Activated effector memory CD4-positive, alpha-beta T cell treated with anti-CD3 and anti-CD28 coated beads, Interleukin-2, amount 50 U/mL, for 16 hours (primary cell): ENCODE measurements at places on chromosomes 4 and X.

GRCh38 chrX:19883878-19884277, 3.5 kb downstream of the SH3KBP1 start:
- DNase-seq, result peak; percentile 70

DNA sequence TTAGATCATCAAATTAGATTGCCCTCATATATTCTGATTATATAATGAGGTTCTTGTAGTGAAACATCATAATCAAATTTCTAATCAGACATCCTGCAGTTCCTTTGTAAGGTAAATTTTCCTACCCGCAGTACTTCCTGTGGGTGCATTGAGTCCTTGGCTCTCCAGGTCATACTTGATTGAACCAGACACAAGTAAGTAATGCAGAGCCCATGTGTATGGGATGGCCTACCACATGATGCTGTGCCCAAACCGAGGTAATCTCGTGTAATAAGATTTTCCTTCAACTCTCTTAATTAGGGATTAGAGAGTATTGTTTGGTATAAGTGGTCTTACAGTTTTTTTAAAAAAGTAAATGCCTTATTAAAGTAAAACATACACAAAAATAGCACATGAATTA, 1841.8 kb downstream of the PCDH7 start:
- DNase-seq, result no peak

- DNase-seq, result no peak
These were observed 333.3 kb downstream of the PDGFC start for GRCh38 chr4:156638334-156638733.

- no peak for DNase-seq
These were observed 15.1 kb upstream of the REPS2 start for GRCh38 chrX:16931371-16931770.

GRCh38 chr4:147596981-147597380, 20.2 kb upstream of the TMEM184C start:
- DNase-seq, result no peak

DNA sequence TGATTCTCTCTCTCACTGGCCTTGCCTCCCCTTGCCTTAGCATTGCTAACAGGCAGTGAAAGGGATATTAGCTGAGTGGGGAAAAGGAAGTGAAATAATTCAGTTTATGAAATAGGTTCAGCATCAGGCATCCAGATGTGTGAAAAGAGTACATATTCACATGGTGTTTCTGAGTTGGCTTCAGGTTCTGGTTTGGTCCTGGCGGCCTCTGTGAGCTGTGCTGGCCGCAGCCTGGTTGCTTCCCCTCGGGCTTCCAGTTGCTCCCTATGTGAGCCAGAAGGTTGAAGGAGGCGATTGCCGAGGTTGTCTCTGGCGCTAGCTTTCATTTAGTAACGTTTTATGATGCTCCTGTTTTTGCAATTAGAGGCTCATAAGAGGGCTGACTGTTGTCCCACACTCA, 99.1 kb upstream of the TLR2 start:
- no peak for DNase-seq

DNA sequence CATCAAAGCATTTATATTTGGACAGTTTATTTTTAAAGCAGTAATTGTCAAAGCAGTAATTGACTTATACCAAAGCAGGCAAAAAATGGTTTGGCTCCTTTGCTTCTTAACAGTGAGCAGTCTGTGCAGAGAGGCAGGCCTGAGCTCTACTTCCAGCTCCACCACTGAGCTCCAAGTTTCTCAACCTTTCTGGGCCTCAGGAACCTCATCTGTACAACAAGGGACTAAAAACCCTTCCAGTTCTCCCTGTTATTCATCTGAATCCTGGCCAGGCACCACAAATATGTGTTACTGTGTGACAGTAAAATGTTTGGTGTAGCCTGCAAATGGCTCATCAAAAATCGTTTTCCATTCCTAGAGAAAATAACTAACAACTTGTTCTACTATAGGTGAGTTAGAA, 88.7 kb upstream of the TTC29 start:
- DNase-seq, result no peak

GRCh38 chr4:41213625-41214135, 662 bp downstream of the APBB2 start:
- no peak for DNase-seq

- peak; percentile 78 for DNase-seq
These were observed 134.5 kb upstream of the KLF3 start for GRCh38 chr4:38529189-38530115.

- no peak for DNase-seq
These were observed 599.3 kb downstream of the SPRY1 start for GRCh38 chr4:123995936-123996335.

DNA sequence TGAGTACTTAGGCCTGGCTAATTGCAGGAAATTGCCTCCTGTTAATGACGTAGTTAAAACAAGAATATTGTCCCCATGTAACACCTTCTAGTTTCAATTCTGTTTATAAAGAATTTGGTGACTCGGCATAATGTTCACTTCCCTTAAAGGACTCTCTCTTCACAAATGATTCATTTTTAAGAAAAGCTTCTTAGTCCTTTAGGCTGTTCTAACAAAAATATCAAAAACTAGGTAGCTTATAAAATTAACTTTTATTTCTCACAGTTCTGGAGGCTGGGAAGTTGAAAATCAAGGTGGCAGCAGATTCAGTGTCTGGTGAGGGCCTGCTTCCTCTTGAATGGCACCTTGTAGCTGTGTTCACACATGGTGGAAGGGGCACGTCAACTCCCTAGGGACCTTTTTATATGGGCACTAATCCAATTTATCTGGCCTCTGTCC, 23.8 kb downstream of the COL25A1 start:
- DNase-seq, result no peak

- no peak for DNase-seq
These were observed 65.0 kb downstream of the CPZ start for GRCh38 chr4:8657381-8658088.

DNA sequence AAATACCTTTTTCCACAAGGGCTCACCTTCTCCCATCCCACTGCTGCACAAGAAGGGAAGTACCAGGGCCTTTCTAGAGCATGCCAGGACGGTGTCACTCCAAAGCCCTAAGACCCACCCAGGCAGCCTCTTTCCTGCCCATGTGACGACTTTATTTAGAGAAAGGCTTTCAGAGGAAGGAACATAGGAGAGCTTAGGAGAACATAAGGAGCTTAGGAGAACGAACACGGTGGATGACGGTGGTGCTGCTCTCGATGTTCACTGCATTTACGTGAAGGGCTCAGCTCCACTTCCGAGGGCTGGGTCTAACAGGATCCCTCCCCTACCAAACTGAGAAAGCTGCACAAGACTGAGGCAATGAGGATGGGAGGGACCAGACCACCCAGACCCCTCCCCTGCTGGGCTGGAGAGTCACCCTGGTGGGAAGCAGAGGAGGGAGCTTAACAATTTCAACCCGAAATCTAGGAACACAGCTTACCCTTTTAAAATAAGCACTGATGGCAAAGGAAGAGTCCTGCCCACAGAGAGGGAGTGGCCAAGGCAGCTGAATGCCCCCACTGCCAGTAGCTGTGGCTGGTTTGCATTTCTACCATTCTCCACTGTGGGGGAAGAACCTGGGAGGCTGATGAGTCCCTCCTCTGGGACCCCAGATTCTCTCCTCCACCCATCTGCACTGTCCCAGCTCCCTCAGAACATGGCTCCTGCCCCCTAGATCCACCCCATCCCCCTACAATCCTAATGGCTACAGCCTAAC, 29.8 kb downstream of the ZFYVE28 start:
- DNase-seq, result no peak

GRCh38 chr4:85496933-85497332, 22.0 kb downstream of the ARHGAP24 start:
- no peak for DNase-seq

- DNase-seq, result no peak
These were observed 109.1 kb upstream of the SLC4A4 start for GRCh38 chr4:71229477-71230270.

- DNase-seq, result no peak
These were observed 278.2 kb upstream of the CXXC4 start for GRCh38 chr4:104772849-104773248.

GRCh38 chrX:132442691-132443090, 46.1 kb downstream of the MBNL3 start:
- DNase-seq, result no peak

- DNase-seq, result no peak
These were observed 359.5 kb upstream of the FGF16 start for GRCh38 chrX:77087529-77088169.

GRCh38 chrX:99117011-99117410, 1293.1 kb downstream of the PCDH19 start:
- DNase-seq, result no peak

- DNase-seq, result no peak
These were observed 189.1 kb downstream of the SPCS3 start for GRCh38 chr4:176508780-176509331.

DNA sequence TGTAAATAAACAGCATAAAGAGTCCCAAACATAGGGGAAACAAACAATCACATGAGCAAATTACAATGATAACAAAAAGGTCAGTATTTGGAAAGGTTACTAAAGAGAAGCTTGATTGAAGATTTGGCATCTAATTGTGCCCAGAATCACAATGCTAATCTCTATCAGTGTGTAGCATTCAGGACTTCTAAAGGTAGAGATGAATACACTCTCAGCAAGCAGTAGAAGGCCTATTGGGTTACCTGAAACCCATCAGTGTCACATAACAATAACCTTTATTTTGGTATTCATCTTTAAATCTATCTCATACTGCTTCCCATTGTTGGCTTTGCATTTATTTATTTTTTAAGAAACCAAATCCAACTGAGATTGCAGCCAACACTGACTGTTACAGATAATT, 319.5 kb downstream of the ACTRT1 start:
- DNase-seq, result no peak
